ENCODE measurements at places on chromosomes 11 and 22.

- no peak for DNase-seq
Observed at GRCh38 chr11:123597859-123598258, 56.6 kb downstream of the SCN3B start.

- no peak for DNase-seq
Observed at GRCh38 chr11:57586711-57587245, 10.7 kb upstream of the SERPING1 start.

DNA sequence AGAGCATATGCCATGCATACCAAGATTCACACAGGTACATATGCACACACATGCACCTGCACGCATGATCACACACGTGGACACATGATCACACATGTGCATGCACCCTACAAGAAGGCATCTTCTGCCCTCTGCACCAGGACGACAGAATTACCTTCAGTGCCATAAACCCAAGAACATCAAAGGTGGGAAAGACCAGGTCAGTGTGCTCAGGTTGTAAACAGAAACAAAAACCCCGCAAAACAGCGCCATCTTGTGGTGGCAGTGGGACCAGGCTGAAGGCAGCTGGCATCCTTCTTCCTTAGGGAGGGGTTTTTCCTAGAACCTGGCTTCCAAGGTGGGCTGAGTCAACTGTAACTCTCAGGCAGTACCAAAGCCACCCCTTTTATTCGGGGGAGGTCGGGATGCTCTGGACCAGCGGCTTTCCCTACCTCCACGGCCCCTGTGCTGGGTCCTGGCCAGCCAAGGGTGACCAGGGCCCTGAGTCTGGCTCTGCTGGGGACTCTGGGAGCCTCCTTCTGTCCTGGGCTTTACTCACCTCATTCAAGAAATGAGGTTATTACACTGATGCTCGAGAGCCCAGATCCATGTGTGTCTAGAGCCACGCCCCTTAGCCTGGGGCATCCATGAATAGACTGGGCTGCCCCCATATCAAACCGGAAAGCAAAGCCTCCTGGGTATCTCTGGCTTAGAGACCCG, 69.4 kb upstream of the FGF3 start:
- peak; percentile 73 for DNase-seq

GRCh38 chr22:20179455-20180244, 28.8 kb upstream of the CCDC188 start:
- no peak for DNase-seq

DNA sequence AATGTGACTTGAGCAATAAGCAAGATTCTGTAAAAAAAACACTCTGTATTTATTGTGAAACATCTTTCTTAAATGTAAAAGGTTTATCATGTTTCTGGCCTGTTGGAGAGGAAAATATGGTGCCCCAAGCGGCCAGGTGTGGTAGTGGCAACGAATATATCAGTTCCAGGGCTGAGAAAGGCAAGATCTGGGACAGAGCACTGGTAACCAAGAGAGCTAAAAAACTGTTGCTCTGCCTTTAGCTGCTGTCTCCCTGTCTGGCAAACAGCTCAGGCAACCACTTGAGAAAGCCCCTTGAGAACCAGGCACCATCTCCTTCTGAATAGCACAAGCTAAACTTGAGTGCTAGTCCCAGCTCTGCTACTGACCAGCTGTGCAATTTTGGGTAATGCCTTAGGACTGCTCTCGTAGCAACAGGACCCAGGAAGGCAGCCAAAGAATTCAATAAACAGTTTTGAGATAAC, 129.9 kb downstream of the KCNC1 start:
- peak; percentile 58 for DNase-seq

- peak; percentile 40 for DNase-seq
Observed at GRCh38 chr11:61361237-61361740, 393 bp downstream of the CYB561A3 start.

- DNase-seq = no peak
Observed at GRCh38 chr22:43969021-43969878, 14.0 kb downstream of the SAMM50 start.

DNA sequence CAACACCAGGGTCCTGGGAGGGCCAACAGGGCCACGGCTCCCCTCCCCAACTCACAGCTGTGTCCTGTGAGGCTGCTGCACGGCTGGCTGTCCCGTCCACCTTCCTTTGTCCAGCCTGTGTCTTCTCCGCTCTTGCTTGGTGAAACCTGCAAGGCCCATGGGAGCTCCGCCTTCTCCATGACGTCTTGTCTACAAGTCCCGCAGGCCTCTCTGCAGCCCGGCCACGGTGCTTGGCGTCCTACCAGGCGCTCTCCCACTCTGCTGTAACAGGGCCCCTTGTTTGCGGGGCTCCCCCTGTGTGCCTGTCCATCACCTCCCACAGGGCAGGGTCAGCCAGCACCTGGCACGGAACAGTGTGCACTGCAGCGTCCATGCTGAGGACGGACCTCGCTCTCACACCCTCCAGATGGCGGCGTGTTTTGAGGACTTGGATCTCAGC, 866.8 kb downstream of the TBC1D22A start:
- DNase-seq = no peak

GRCh38 chr11:104078245-104078644, 41.8 kb downstream of the DDI1 start:
- no peak for DNase-seq

GRCh38 chr11:63290285-63290684, 46.9 kb upstream of the SLC22A25 start:
- DNase-seq = no peak

GRCh38 chr22:17339095-17339693, 30.1 kb upstream of the CECR2 start:
- no peak for DNase-seq

DNA sequence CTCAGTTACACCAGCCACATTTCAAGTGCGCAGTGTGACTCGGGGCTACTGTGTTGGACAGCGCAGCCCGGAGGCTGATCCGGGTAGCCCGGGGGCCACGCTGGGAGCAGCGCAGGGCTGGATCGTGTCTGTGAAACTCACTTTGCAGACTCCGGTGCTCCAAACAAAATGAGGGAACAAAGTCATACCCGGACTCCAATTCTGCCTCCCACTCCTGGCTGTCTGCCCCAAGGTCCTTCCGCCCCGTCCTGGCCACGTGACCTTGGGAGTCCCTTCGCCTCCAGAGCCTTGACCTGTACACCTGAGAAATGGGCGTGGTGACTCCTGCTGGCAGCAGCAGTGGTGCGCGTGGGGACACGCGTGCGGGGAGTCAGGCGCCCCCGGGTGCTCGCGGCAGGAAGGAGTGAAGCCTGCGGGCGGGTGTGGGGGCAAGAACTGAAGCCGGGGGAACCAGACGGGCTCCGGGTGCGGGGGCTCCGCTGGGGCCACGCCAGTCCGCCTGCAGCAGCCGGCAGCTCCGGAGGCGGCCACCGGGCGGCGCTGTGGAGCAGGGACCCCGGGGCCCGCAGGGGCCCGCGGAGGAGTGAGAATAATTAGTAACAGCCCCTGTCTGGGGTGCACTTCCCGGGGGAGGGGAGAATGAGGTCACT, 42.4 kb downstream of the KCNJ4 start:
- DNase-seq = no peak

DNA sequence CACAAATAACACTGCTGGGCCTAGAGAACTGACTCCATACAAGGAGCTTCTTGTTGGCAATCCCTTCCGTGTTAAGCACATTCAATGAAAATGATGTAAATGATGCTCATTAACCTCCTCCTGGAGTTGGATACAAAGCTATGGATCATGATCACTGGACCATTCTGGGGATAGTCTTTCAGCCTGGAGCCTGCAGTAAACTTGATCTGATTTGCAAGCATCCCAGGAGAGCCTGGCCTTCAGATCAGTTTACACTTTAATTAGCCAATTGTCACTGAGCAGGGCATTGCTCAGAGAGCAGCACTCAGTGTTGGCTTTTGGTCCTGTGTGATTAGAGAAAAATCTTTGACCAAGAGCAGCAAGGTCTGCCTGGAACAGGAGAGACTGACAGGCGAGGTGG, 45.6 kb downstream of the ARFGAP3 start:
- DNase-seq = no peak

DNA sequence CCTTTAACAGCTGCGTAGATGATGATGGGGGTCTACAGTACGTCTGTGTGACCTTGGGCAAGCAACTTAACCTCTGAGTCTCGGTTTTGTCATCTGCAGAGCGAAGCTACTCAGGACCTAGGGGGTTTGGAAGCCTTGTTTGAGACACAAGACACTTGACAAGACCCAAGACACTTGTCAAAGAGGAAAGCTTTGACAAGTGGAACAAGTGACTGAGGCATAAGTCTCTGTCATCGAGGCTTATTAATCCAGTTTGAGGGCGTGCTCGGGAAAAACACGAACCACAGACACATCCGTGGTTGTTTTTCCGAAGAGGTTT, 732 bp upstream of the PC start:
- no peak for DNase-seq

GRCh38 chr22:40628354-40629042, 8.0 kb downstream of the MRTFA start:
- DNase-seq = no peak

DNA sequence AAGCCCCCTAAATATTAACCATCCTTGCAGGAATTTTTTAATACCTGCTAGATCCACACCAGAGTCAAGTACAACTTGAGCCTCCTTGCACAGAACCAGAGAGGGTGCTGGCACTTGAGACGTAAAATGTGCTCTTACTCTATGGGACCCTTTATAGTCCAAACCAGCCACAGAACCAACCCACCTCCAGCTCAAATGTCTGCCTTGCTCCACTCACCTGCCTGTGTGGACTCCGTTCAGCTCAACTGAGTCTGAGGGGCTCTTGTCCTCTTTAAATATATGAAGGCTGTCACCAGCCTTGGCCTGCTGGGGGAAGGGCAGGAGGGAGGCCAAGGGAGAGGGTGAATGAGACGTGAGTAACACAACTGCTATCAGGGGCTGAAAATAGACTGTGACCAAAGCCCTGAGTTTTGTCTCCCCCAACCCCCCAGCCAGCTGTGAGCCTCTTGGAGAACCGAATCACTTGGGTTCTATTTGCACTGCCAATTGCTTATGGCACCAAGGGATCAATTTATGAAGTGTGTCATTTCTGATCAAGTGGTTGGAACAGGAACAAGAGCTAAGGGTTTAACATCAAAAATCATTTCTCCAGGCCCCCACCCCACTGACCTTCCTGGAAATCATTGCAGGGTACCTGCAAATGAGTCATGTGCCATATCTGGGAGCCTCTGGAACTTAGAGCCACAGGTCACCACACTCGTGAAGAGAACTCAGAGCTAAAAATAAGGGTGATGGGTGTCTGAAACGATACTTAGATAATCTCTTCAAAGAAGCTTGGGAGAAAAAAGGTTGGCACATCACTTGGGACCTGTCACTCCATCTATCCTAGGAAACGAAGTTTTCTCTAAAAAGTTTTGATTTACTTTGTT, at the start of gene CSRP3:
Gene CSRP3 (minus strand): TSS at position 247 of the 869 bp plus-strand sequence. CDS start 9,535 bp downstream, outside the sequence.
- peak; percentile 70 for DNase-seq

- no peak for DNase-seq
Observed at GRCh38 chr22:35547987-35548721, 7.5 kb downstream of the RASD2 start.

DNA sequence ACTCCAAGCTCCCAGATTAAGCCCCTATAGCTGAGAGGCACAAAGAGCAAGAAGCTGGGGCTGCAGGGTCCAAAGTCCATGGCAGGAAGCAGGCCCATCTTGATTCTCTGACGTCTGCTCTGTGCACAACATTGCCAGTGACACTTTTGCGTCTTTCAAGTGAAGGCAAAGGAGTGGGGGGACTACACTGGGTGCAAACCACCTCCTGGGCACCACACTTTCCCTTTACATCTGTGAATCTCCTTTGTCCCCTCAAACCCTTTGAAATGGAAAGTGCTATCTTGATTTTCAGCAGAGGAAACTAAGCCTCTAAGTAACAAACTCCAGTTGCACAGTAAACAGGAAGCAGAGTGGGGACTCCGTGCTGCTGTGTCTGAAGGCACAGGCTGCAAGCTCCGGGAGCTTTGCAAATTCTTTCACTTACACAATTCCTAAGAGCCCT, 428.0 kb downstream of the LARGE1 start:
- no peak for DNase-seq

DNA sequence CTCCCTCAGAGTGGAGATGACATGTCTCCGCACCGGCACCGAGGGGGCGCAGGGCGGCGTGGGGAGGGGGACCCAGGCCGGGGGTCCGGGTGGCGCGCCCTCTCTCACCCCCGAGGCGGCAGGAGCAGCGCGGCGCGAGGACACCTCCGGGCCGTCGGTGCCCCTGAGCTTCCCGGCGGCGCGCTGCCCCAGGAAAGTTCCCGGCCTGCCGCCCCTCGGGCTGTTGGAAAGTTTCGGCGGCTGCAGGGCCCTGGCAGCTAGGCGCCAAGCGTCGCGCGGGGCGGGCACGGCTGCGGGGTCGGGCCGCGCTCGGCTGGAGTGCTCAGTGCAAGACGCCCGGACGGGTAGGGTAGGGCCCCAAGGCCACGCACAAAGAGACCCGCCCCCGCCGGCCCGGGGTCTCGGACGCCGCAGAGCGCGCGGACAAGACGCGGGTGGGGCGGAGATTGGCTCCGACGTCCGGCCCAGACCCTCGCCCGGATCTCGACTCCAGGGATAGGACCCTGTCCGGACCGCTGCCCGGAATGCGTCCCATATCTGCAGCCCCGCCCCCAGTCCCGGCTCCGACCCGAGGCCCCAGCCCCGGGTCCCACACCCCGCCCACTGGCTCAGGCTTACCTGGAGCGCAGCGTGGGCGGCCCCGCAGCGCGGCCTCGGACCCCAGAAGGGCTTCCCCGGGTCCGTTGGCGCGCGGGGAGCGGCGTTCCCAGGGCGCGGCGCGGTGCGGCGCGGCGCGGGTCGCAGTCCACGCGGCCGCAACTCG, 471 bp downstream of the ARVCF start:
- DNase-seq = no peak

GRCh38 chr11:2088746-2089535, 50.2 kb downstream of the IGF2 start:
- DNase-seq = no peak

- no peak for DNase-seq
Observed at GRCh38 chr11:116506263-116506825, 266.4 kb downstream of the BUD13 start.

GRCh38 chr11:33262011-33262645, 4.9 kb downstream of the HIPK3 start:
- no peak for DNase-seq

DNA sequence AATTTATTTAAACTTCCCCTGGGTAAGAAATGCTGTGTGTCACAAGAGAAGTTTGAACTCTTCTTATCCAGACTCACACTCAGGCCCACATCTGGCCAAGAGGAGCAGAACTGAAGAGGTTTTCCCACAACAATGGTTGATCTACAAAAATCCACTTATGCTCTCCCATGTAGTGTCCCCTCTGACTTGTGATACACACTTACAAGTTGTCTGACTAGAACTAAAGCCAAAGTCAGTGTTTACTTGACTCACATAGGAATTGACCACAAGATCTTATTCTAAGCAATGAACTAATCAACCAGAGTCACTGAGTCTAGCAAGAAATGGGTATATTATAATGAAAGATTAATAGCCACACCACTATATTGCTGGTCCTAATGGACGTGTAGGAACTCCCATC, 133.0 kb downstream of the ATG16L2 start:
- DNase-seq = no peak
